ENCODE measurements at places on chromosomes 11 and 22.

DNA sequence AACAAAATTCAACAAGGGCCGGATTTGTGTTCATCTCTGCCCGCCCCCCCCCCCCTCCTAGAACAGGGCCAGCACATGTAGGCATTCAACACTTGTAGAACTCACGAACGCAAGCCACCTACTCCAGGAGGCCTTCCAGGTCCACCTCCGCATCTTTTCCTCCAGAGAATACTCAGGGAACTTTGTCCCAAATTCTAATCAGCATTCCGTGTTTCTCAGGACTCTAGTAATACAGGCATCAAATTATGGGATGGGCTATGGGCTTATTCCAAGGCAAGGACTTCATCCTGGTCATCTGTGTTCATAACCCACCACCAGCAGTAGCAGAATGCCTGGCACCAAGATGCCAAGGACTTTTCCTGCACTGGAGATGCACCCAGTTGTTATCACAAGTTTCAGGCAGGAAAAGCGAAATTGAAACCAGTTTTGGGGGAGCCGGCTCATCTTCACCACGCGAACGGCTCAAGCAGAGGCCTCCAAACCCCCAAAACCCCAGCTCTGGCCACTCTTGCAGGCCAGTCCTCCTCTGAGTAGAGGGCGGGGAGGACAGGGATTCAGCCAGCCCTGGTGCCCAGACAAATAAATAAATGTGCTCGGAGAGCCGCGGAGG is 462 bp downstream of the UBE2L6 start:
- no peak for DNase-seq

- no peak for DNase-seq
Measured at GRCh38 chr11:47389577-47390421, 11.5 kb upstream of the SPI1 start.

GRCh38 chr11:11558396-11558795 is 63.4 kb downstream of the GALNT18 start:
- no peak for DNase-seq

DNA sequence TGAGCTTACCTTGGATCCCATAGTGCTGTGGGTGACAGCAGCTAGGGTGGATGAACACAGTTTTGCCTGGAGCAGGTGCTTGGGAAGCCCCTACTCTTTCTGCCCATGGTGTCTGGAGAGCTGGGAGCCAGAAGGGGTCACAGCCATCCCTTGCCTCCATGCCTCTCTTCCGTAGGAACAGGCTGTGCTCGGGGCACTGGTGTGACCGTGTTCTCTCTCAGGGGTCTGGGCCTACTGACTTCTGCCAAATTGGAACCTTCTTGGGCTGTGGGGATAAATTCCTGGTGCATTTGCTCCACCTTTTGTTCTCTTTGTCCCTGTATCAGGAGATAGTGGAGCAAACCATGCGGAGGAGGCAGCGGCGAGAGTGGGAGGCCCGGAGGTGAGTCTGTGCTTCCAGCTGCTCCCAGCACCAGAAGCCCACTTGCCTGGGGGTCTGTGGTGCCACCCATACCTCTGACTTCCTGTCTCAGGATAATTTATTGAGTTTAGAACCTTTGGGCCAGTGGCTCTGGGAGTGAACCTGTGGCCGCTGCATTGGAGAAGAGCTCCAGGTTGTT is 14.4 kb downstream of the CDC45 start:
- DNase-seq: no peak

DNA sequence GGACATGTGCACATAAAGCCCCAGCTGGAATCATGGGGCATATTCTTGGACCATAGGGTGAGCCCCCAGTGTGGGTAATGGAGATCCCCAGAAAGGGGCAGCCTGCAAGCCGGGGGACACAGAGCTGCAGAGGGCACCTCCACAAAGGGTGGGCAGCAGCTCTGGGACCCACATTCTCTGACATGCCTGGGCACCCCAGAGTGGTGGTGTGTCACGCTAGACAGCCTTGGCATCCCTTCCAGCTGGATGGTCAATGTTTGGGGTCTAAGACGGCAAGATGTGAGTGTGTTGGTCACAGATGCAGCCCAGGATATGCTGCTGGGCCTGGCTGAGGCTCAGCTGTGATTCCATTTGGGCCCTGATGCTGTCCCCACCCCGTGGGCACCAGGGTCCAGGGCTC is 9.7 kb downstream of the ADORA2A start:
- no peak for DNase-seq

DNA sequence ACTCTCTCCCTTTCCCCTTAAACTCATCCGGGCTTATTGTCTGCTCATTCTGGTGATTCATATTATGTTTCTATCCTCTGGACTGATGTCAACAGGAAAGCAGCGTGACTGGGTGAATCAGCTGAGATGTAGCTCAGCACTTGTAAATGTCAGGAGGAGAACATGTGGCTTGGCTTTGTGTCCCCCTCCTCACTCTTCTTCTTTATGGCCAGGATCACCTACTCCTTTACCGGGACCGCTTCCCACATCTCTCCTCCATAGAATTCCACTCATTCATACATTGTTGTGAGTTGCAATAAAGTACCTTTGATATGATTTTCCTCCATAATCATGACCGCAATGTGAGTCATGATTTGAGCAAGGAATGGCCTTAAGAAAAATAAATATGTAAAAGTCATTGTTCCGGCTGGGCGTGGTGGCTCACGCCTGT is 15.8 kb upstream of the SYN3 start:
- DNase-seq: no peak

- DNase-seq: no peak
Measured at GRCh38 chr11:28447226-28447625, 339.0 kb downstream of the METTL15 start.

DNA sequence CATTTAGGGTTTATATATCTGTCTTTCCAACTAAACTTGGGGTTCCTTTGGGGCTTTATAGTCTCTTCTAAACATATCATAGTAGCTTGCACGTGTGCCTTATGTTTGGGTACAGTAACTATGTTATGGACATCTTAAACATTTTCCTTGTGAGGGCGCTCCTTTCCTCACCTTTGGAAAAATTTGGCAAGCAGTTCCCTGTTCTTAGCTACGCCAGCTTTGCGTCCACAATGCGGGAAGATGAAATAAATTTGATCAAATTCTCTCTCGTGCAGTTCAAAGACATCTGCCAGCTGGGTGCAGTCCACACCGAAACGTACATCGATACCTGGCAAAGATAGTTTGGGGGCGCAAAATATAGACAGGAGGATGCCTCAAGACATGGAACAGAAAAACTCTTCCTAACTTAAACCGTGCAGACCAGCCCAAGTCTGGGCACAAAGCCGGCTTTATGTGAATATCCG is 548 bp downstream of the FDXACB1 start:
- DNase-seq: peak; percentile 23

DNA sequence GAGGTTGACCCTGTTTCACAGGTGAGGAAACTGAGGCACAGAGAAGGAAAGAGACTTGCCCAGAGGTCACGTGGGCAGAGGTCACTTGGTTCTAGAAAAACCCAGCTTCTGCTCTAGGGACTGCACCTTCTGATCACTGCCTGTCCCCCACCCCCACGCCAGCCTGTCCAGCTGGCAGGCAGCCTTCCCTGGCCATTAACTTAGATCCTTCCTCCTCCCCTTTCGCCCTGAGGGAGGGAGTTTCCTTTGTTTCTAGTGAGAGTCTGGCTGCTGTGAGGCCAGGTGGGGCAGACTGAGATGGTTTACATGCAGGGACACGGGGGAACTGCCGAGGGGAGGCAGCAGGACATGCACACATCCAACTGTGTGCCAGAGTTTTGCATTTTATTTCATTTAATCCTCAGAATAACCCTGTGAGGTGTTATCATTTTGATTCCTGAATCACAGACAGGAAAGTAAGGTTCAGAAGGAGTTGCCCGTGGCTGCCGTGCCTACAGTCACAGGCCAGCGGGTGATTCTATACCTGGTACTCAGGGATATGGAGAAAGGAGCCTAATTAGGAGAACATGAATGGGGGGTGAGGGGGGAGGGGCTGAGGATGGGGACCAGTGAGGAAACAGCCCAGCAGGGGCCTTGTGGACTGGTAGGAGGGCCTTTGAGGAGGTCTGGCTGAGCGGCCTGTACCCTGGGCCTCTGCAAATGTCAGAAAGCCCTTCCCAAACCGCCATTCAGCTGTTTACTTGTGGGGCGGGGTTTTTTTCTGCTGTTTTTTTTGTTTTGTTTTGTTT is 3.4 kb downstream of the FAM83F start:
- DNase-seq: peak; percentile 79

GRCh38 chr11:63583357-63583677 is 20.1 kb upstream of the PLAAT2 start:
- no peak for DNase-seq

GRCh38 chr22:42364604-42365110 is 67.5 kb downstream of the NFAM1 start:
- no peak for DNase-seq

DNA sequence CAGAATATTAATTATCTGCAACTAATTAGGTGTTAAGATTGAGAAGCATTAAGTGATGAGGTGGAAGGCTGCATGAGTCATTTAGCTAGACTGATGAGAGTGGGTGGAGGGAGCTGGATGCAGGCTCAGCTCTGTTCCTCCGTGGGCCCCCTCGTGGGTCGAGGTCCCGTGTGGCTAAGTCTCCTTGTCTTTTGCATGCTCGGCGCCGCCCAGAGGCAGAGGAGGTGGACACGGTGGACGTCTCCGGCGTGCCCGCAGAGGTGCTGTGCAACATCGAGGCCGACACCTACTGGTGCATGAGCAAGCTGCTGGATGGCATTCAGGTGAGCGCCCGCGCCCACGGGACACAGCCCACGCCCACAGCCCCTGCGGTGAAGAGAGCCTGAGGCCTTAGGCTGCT is 211.6 kb downstream of the TBC1D22A start:
- no peak for DNase-seq

- no peak for DNase-seq
Measured at GRCh38 chr22:28892175-28892731, 8.9 kb downstream of the ZNRF3 start.

DNA sequence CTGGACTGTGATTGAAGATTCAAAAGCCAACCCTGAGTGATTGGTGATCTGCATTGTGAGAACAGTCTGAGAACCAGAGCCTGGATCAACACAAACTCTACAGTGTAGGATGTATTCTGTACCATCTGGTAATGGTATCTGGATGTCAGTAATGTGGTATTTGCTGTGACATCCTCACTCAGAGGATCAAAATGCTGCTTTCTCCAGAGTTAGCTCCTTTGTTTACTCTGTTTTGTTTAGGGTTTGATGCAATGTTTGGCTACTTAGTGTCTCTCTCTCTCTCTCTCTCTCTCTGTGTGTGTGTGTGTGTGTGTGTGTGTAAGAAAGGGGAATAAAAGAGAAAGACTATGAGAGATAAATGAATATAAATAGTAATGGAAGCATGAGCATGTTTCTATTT is 24.3 kb downstream of the CASP4 start:
- DNase-seq: no peak

GRCh38 chr11:76226626-76227025 is 20.3 kb upstream of the WNT11 start:
- DNase-seq: no peak

DNA sequence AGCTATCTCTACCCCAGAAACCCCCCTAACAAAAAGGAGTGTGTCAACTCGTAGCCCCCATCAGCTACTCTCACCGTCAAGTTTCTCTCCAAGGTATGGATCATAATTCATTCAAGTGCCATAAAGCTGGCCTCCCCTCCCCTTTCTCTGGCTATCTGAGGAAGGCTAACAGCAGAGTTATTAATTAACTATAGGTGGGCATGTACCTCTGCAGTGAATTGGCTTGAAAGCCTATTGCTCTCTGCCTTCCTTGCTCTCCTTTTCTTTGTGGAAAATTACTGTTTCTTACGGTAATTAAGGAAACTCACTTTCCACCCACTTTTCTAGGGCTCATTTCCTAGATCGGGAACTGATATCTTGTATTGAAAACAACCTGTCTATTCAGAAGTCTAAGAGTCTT is 14.1 kb downstream of the POLA2 start:
- DNase-seq: no peak

DNA sequence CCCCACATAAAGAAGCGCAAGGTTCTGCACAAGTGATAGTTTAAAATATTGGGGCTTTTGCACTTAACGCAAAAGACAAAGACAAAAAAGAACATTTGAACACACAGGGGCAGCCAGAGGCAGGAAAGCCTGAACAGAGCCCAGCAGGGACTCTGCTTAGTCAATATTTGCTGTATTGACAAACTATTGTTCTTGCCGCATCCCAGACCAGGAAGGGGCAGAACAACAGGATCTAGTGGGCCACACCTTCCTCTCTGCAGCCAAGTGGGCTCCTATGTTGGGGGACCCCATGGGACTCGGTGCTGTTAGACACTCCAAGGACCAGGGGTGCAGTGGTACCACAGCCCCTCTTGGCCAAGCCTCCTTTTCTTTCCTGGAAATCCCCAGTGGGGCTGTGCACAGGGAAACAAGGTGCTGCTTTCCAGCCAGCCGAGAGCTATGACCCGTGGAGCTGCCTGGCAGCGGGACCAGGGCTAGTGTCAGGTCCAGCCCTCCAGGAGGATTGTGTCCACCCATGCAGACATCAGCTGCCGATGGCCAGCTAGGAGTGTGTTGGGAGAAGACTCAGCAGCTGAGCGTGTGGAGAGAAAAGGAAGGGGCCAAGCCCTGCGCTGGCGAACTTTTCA is 43.3 kb upstream of the ANO1 start:
- no peak for DNase-seq

GRCh38 chr11:32332990-32333319 is 102.4 kb downstream of the WT1 start:
- DNase-seq: no peak

DNA sequence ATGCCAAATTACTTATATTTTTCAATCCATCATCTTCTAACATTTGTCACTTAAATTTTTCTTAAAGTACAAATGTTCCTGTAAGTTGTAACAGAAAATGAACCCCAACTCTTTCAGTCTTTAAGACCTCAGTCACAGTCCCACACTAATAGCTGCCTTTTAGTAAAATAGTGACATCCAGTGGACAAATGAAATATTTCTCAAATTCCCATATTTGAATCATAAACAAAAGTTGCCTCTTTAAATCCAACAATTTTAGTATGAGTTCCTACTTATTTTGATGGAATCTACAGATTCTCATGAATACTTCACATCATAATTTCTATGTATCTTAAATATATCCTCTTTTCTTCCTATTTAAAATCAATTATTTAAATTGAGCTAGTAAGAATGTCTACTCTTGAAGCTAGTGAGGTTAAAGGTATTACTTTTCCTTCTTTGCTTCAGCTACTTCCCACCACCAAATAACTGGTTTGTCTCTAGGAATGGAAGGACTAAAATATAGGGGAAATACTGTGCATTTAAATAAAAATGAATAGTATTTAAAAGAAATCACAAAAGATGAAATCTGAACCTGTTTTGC is 9.2 kb downstream of the LIN7C start:
- DNase-seq: no peak

DNA sequence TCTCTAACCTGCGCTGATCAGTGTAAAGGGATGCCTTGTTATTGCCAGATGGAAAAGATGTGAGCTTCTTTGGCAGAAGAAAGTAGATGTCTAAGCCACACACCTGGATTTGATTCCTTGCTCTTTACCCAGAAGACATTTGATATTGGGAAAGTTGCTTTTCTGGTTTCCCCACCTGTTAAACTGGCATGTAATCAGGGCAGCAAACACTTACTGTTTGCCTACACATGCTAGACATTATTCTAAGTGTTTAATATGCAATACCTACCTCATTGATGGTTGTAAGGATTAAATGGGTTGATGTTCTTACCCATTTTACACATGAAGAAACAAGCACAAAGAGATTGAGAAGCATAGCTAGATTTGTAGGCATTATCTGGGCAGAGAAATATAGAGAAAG is 16.6 kb downstream of the ASRGL1 start:
- DNase-seq: peak; percentile 97
